ENCODE measurements at places on chromosomes 2 and 18.

DNA sequence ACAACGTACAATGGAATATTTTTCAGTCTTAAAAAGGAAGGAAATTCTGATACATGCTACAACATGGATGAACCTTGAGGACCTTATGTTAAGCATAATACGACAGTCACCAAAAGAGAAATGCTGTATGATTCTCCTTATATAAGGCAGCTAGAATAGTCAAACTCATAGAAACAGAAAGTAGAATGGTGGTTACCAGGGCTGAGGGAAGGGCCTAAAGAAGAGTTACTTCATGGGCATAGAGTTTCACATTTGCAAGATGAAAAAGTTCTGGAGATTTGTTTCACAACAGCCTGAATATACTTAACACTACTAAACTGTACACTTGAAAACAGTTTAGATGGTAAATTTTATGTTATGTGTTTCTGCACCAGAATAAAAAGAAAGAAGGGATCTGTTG is 113.3 kb downstream of the GALNT1 start:
- DNase-seq = no peak

GRCh38 chr2:53583583-53583982 is 184.0 kb upstream of the CHAC2 start:
- no peak for DNase-seq

- no peak for DNase-seq
Observed at GRCh38 chr2:31002537-31003150, 135.6 kb downstream of the GALNT14 start.

DNA sequence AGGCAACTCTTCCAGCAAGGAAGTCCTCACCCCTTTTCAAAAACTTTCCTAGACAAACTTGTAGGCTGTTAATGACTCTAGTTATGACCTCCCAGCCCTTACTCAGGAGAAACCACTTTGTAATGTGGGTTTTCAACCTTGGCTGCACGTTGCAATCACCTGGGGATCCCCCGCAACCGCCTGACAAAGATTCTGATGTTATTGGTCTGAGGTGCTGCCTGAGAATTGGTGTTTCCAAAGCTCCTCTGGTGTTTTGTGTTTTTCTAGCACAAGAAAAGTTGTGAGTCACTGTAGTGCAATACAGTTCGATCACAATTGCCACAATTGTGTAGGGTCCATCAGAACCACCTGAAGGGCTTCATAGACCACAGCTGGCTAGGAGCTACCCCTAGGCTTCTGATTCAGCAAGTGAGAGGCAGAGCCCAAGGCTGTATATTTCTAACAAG is 121.6 kb downstream of the SP100 start:
- no peak for DNase-seq

- DNase-seq = no peak
Observed at GRCh38 chr2:9990736-9991135, 39.2 kb downstream of the GRHL1 start.

- no peak for DNase-seq
Observed at GRCh38 chr18:79606621-79607331, 72.8 kb upstream of the CTDP1 start.

- no peak for DNase-seq
Observed at GRCh38 chr2:111025288-111025687, 95.4 kb upstream of the BCL2L11 start.

GRCh38 chr2:224838335-224838734 is 122.2 kb upstream of the CCDC195 start:
- no peak for DNase-seq

- no peak for DNase-seq
Observed at GRCh38 chr18:12520442-12520992, 112.8 kb downstream of the PRELID3A start.

- no peak for DNase-seq
Observed at GRCh38 chr2:14944562-14945346, 312.2 kb downstream of the LRATD1 start.

DNA sequence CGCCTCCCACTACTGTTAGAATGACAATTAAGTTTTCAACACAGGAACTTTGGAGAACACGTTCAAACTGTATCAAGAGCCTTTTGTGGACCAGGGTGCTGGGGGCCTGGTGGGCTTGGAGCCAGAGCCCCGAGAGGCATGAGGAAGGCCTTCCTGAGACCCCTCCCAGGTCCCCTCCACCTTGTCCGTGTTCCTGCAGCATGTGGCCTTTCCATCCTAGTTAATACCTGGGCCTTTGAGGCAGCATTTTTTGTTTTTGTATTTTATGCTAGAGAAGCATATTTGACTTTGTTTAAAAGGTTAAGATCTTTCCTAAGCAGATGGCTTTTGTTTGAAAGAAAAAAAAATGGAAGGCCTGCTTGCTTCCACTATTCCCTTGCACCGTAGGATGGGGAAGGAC is 68.0 kb downstream of the INPP4A start:
- DNase-seq = no peak

DNA sequence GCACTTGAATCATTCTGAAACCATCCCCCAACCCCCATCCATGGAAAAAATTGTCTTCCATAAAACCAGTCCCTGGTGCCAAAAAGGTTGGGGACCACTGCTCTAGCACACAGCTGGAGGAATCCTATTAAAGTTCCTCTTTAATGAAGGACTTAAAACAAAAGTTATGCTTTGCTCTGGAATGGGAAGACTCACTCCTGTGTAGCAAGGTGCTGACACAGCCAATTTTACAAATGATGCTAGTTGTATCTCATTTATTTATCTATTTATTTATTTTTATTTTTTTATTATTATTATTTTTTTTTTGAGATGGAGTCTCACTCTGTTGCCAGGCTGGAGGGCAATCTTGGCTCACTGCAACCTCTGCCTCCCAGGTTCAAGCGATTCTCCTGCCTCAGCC is 58.9 kb upstream of the NDUFV2 start:
- DNase-seq = no peak

DNA sequence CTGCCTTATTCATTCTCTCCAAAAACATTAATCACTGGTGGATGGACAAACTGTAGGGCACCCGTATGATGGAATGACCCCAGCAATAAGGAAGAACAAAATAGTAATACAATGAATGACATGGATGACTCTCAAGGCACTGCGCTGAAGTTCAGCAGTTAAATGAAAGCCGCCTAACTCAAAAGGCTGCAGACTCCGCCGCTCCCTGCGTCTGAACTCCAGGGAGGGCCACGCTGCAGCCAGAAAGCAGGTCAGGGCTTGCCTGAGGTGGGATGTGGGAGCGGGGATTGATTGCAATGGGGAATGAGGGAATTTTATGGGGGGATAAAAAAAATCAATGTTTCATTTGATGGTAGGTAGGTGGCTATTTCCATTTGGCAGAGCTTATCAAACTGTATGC is 86.5 kb upstream of the LAPTM4A start:
- no peak for DNase-seq

- DNase-seq = no peak
Observed at GRCh38 chr18:54774981-54775665, 53.2 kb upstream of the RAB27B start.

DNA sequence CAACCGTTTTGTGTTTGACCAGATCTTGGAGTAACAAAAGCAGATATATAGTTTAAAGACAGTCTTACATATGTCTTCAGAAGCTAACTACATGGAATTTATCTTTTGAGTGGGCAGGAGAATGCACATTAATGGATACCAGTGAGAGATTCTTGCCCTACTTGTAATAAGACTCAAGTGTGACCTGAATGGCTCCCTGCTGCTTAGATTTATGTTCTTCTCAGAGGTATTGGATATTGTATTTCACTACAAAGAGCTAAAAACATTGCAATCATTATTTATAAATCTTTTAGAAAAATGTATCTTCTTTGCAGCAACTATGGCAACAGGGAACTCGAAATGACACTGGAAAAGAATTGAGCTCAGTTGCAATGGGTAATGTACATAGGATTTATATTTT is 227.7 kb downstream of the LRRTM4 start:
- no peak for DNase-seq

DNA sequence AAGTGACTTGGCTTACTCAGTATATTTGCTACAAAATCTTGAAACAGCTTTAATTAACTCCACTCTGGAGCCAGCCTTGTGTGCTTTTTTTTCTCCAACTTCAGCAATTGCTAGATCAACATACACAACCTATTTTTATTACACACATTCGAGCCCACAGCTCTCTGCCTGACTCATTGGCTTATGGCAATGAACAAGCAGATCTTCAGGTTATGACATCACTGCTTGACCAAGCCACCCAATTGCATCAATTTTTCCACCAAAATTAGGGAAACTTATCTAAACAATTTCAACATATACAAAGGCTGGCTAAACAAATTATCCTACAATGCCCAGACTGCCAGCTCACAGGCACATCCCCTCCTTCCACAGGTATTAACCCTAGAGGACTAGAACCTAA is 39.6 kb upstream of the PDK1 start:
- DNase-seq = no peak

DNA sequence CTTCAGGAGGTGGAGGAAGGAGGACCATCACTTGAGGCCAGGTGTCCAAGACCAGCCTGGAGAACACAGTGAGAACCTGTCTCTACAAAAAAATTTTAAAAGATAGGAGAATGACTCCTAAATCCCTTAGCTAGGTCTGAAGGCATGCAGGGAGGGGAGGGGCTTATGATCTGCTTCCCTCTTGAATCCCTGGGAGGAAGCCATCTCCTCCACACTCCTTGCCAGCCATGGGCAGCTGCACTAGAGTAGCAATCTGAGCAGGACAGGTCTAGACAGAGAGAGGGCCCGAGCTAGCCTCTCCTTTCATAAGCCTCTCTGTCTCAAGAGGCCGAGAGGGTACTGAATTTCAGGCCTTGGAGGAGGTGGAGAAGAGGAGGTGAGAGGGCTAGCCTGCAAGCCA is 42.5 kb downstream of the DAPL1 start:
- DNase-seq = no peak

DNA sequence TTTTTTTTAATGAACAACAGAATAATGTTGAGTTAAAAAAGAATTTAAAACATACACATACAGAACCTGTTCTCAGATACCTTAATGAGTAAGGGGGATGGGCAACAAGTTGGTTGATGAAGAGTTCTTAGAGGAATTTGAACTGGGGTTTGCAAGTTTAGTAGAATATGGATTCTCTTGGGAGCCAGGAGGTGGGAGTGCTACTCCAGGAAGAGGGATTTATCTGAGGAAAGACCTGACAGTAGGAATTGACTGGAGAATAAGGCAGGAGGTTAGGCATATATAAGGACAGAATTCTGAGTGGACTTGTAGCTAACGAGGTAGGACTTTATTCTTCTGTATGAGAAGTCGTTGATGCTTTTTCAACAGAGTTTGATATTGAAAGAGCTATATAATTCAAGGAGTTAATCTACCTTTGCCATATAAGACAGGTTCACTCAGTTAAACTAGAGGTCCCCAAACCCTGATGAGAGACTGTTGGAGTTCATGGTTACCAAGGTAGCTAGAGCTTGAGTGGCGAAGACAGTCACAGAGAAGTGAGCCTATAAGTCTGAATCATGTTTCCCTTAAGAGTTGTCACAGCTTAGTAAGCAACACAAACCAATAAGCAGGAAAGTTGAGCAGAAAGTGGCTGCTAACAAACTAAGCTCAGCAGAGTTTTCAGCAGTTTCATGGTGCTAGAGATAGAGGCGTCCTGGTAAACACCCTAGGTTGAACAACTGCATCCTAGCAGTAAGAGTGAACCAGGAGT is 88.2 kb downstream of the NCOA1 start:
- DNase-seq = no peak

- DNase-seq = no peak
Observed at GRCh38 chr2:19878268-19879046, 23.3 kb downstream of the TTC32 start.

- no peak for DNase-seq
Observed at GRCh38 chr2:85288244-85288725, 39.5 kb downstream of the TGOLN2 start.

- DNase-seq = no peak
Observed at GRCh38 chr2:150528861-150529801, 41.7 kb upstream of the RND3 start.

DNA sequence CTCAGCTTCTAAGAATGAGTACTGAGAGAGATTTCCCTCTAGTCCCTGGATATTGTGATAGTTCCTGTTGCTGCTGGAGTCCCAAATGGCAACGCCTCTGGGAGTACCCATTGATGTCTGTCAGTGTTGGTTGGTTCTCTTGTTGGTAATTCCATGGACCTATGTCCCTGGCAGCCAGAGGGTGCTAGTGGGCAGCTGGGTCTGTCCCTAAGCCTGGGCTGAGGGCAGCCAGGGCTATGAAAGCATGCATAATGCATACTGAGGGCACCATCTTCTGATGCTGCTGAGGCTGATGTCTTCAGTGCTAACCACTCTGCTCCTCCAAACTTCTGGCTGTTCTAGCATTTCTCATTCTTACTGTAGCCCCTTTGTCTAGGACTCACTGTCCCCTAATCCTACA is 35.9 kb downstream of the NABP1 start:
- DNase-seq = no peak

DNA sequence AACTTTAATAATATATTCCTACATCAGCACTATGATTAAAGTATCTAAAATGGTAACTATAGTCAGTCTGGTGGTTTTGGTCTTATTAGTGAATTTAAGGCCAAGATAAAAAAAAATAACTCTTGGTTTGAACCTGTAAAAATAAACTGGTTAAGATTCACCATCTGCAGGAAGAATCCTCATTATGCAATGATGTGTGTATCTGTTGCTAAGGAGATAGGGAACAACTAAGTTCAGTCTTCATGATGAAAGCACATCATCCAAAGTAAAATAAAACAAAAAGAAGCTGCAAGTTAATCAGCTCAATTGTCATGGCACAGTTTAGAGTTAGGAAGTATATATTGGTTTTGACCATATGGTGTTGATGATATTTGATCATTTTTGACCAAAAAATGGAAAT is 466.0 kb downstream of the NYAP2 start:
- DNase-seq = no peak

GRCh38 chr2:104388296-104388695 is 465.6 kb upstream of the POU3F3 start:
- no peak for DNase-seq

- no peak for DNase-seq
Observed at GRCh38 chr18:33751613-33752221, 173.7 kb downstream of the ASXL3 start.

- no peak for DNase-seq
Observed at GRCh38 chr2:20429528-20429927, 17.3 kb upstream of the RHOB start.

GRCh38 chr2:238700117-238700457 is 147.8 kb upstream of the TWIST2 start:
- no peak for DNase-seq

DNA sequence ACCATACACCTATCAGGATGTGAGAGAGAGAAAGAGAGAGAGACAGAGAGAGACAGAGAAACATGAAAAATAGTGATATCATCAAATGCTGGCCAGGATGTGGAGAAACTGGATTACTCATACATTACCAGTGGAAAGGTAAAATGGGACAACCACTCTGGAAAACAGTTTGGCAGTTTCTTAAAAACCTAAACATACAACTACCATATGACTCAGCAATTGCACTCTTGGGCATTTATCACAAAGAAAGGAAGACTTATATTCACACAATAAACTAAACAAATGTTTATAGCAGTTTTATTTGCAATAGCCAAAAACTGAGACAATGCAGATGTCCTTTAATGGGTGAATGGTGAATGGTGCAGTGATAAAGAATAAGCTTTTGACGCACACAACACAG is 29.1 kb downstream of the SLC4A3 start:
- DNase-seq = no peak
